ENCODE measurements at places on chromosomes 13 and 19.

- DNase-seq, result no peak
Measured at GRCh38 chr13:36430247-36431203, 1.8 kb upstream of the CCNA1 start.

DNA sequence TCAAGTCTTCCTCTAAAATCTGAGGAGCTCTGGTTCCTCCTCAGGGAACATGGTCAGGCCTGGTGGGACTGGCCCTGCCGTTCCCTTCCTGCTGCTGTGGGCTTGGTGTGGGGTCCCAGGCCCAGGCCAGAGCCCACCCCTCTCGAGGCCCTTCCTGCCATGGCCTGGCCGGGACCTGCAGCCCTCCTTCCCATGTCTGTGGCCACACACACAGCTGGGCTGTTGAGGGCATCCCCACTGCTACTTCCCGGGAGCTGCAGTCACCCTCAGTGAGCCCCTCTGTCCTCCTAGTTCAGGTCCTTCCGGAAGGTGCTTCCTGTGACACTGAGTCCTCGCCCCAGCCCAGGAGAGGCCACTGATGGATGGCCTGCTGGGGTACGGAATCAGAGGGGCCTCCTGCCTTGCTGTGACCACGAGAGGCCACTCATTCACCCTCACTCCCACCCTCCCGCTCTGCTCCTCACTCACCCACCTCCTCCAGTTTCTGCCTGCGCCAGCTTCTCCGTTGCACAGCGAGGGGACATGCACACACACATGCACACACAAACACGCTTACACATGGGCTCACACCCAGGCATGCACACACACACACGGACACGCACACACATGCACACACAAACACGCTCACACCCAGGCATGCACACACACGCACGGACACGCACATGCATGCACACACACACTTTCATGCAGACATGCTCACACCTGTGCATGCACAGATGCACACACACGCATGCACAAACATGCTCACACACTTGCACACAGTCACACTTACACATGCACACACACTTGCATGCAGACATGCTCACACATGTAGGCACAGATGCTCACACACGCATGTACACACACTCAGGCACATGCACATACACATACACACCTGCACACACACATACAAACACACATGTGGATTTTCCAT lies 7.3 kb upstream of the MCF2L start:
- peak; percentile 67 for DNase-seq

DNA sequence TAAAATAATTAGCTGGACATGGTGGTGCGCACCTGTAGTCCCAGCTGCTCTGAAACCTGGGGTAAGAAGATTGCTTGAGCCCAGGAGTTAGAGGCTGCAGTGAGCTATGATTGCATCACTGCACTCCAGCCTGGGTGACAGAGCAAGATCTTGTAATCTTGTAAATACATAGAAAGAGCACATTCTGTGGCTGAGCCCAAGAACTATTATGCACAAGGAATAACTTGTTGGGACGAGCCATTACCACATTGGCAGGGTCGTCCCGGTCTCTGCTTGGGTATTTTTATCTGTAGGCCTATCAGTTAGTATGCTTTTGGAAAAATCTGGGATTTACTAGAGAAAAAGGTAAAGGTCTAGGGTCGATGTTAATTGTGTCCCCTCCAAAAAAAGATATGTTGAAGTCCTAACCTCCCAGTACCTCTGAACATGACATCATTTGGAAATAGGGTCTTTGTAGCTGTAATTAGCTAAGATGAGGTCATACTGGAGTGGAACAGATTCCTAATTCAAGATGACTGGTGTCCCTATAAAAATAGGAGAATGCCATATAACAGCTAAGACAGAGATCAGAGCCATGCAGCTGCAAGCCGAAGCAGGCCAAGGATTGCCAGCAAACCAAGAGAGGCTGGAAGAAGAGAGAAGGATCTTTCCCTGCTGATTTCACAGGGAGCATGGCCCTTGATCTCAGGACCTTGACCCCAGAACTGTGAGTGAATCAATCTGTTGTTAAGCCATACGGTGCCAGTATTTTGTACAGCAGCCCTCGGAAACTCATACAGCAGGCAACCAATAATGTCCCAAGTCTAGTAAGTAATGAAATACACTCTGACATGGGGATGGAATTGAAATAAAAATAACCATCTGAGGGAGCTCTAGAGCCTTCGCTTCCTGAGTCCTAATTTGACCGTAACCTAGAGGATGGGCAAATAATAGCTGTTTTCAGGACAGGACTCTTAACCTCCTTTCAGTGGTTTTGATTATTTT lies 77.0 kb downstream of the TM9SF2 start:
- DNase-seq, result no peak

DNA sequence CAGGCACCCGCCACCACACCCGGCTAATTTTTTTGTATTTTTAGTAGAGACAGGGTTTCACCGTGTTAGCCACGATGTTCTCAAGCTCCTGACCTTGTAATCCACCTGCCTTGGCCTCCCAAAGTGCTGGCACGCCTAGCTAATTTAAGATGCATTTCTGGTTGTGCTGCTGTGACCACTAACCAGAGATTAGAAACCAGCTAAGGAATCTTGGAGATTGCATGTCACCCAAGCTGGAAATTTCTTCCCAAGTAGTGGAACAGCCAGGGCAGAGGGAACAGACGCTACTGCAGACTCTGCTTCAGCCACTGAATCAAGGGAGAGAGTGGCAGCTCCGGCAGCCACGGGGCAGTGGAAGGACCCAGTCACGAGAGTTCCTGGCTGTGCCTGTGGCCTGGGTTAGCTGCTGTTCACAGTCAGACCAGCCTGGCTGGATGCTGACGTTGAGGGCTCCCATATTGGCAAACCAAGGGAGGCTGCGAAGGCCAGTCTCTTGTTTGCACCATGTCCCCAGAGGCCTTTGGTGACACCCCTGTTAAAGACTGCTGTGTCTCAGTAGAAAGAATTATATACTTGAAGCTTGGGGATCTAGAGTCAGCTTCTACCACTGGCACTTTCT lies 7.9 kb downstream of the TPM4 start:
- DNase-seq, result no peak

- no peak for DNase-seq
Measured at GRCh38 chr13:52852444-52852843, 4.0 kb upstream of the PCDH8 start.

DNA sequence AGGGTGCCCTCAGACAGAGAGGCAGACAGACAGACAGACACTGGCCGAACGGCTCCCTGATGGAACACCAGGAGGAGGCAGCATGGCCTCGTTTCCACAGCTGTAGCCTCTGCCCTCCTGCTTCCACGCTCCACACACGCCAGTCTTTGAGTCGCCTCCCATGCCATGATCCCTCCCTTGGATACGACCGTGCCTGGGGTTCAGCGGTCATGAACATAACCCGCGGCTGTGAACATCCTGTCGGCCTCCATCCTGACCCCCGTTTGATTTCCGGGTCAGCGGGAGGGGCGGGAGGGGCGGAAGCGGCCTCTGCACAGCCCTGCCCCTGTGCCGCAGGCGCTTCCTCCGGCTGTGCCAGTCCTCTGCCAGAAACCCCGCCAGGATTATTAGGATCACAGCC lies 23.4 kb downstream of the GP6 start:
- DNase-seq, result no peak

DNA sequence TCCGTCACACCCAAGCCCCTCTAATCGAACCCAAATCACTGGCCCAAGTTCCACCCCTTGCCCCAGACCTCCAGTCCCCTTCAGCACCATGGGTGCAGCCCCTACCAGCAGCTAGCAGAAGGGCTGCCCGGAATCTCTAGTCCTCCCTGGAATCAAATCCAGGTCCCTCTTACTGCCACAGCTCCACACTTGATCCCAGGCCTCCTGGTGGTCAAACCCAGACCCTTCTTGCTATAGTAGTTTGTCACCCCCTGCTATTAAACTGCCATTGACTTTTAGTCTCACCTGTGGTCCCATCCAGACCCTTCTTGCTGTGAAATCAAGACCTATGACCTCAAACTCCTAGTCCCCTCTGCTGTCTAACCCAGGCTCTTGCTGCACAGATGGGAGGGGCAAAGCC lies 8.7 kb downstream of the HIPK4 start:
- no peak for DNase-seq

GRCh38 chr13:90806016-90806615 lies 541.4 kb upstream of the MIR17HG start:
- DNase-seq, result no peak

GRCh38 chr13:82698941-82699340 lies 1183.3 kb downstream of the SLITRK1 start:
- DNase-seq, result no peak

DNA sequence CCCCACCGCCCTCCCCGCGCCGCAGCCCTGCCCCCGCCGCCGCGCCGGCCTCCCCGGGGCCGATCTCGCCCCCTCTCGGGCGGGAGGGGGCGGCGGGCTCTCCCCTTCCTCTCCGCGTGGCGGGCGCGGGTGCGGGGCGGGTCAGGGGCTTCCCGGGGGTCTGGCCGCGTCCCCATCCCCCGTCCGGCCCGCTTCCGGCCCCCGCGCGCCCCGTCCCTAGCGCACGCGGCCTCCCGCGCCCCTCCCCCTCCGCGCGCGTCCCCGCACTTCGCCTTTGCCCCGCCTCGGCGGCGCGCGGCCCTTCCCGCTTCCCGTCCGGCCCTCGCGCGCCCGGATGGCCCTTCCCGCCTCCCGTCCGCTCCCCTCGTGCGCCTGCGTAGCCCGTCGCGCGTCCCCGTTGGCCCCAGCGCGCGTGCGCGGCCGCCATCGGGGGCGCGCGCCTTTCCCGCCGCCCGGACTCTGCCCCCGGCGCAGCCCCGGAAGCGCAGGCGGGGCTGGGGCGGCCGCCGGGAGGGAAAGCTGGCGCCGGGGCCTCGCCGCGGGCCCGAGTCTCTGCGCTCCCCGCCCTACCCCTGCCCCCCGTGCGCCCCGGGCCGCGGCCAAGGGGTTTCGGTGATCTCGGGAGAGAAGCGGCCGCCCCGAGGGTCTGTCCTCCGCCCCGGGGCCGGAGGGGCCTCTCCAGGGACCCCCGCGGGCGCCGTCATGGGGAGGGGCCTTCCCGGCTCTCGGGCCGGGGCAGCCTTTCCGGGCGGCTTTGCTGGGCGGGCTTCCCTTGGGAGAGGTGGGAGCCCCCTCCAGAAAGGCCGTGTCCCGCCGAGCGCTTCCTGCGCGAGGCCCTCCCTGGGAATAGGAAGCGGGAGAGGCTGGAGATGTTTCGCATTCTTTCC lies 519 bp downstream of the PTBP1 start:
- DNase-seq, result peak; percentile 92

- DNase-seq, result no peak
Measured at GRCh38 chr19:52735734-52736133, 890 bp upstream of the ZNF611 start.

DNA sequence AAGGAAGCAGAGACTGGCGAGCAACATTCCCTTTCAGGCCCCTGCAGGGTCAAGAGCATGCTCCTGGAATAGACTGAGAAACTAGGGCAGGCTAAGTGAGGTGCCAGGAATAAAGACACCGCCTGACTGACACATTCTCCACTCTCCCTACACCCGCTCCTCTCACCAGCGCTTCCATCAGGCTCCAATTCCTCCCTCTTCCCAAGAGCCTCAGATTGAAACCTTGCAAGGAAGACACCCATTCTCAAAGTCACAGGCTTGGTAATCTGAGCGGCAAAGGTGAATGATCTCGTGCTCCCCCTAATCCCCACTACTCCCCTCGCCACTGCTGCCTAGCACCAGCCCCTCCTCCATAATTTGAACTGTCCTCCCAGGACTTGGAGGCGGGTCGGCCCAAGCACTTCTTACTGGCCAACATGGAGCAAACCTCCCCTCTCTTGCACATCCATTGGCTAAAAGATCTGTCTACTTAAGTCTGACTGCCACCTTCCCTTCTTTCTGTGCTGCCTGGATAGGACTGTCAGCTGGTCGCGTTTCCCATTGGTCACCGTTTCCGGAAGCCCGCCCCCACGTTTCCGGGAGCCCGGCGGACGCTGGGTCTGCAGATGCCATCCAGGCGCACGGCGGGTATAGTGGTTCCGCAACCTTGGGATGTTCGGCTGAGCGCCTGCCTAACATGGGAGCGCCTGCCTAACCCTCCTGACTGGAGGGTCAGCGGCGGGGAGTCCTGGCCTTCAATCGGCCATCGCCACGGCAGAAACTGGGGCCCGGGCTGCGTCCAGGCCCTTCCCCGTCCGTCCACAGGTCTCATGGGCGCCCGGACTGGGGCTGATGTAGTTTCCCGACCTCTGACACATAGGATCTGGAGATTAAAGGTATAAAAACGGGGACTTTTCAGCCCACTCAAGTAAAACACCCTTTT lies 33.6 kb downstream of the ZNF383 start:
- no peak for DNase-seq

DNA sequence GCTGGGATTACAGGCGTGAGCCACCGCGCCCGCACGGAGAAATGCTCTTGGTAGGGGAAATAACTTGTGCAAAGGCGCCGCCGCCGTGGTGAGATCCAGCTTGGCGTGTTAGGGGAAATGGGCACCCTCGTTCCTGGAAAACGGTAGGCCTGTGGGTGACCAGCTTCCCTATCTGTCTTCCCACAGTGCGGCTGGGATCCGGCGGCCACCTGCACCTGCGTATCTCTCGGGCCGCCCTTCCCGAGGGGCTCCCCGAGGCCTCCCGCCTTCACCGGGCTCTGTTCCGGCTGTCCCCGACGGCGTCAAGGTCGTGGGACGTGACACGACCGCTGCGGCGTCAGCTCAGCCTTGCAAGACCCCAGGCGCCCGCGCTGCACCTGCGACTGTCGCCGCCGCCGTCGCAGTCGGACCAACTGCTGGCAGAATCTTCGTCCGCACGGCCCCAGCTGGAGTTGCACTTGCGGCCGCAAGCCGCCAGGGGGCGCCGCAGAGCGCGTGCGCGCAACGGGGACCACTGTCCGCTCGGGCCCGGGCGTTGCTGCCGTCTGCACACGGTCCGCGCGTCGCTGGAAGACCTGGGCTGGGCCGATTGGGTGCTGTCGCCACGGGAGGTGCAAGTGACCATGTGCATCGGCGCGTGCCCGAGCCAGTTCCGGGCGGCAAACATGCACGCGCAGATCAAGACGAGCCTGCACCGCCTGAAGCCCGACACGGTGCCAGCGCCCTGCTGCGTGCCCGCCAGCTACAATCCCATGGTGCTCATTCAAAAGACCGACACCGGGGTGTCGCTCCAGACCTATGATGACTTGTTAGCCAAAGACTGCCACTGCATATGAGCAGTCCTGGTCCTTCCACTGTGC lies 2.4 kb downstream of the GDF15 start:
- peak; percentile 87 for DNase-seq

GRCh38 chr13:24693862-24694471 lies 13.8 kb downstream of the ATP12A start:
- no peak for DNase-seq

DNA sequence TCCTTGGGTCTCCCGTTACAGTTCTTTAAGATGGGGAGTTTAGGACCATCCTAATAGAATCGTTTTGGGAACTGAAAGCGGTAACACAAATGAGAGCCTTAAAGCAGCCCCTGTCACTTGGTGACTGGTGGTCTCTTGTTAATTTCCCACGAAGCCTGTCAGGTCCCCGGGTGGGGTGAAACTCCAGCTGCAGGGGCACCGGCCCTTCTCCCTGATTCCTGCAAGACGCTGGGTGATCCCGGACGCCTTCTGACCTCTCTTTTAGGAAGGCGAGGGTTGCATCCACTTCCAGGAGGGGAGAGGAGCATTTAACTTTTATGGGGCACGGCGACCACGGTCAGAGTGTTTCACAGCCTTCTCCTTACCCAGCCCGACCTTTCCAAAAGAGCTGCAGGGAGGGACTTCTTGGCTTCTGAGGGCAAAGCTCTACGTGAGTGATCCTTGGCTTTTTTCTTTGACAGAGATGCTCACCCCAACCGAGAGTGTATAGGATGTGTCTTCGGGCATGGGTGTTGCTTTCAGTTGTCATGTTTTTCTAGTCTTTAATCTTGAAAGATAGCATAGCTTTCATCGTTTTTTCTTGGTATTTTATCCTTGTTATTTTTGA lies 688 bp downstream of the ZNF225 start:
- DNase-seq, result no peak
